ENCODE measurements at places on chromosomes 11 and 22.

- no peak for DNase-seq
These were observed 480 bp upstream of the MTMR2 start for GRCh38 chr11:95924414-95924760.

DNA sequence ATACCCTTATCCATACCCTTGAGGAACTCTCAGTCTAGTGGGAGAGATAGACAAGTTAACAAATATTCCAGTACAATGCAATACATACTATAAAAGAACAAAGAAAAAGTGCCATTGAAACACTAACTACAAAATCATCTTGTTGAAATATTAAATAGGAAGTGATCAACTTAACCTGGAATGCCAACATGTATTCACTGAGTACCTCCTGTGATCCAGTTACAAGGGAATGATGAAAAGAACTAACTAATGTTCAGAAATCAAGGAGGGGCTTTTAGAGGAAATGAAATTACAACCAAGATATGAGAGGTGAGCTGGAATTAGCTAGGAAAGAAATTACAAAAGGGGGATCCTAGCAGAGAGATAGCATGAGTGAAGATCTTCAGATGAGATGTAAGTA, 6.2 kb upstream of the FIBIN start:
- DNase-seq = no peak

GRCh38 chr11:19832086-19832750, 119.6 kb downstream of the NAV2 start:
- DNase-seq = no peak

- DNase-seq = no peak
These were observed 804.0 kb downstream of the TBC1D22A start for GRCh38 chr22:47566491-47566890.

DNA sequence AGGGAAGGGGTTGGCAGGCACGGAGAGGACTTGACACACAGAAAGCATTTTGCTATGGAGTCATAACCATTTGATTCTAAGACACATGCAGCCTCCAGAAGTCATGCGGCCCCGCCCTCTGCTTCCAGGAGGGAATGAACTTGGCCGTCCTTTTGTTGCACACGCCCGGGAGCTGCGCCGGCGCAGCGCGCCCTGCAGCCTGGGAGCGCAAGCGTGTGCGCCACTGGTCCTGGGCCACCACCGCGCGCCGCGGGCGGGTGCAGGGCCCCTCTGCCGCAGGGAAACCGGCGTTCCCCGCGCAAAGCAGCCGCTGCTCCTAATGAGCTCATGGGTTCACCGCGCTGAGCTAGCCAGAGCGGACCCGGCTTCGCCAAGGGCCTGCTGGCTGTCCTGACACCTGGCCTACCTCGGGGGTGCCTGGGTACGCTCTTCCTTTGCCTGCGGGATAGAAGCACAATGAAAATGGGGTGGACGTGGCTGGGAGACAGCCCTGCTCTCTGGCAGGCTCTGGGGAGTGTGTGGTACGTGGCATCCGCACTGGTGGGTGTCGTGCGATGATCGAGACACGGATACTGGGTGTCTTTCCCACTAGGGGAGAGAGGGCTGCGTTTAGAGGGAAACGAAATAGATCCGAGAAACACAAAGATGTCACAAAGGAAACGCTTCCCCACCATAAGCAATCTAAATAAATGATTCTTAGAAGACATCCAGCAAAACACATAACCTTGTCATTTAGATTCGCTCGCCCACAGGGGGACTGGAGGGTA, 669 bp downstream of the MICAL3 start:
- no peak for DNase-seq

- no peak for DNase-seq
These were observed 1.5 kb downstream of the JAM3 start for GRCh38 chr11:134070342-134070845.

GRCh38 chr11:33835143-33835878, 56.6 kb downstream of the LMO2 start:
- peak; percentile 78 for DNase-seq

GRCh38 chr11:130533113-130533798, 84.8 kb downstream of the ADAMTS15 start:
- DNase-seq = no peak

Data from brain microvascular endothelial cell (primary cell).